ENCODE measurements at places on chromosomes 6 and 20. TPM values are rescaled to one million over a fixed set of nuclear protein-coding genes. Genes with fewer than 3 reads are reported as not detected.
A peak's percentile ranks its signal among the peaks of the same experiment; 100 is the strongest.

GRCh38 chr6:137417396-137417795, 76.8 kb downstream of the OLIG3 start:
- H3K4me1 ChIP-seq: no peaks in the 10 kb centered on the region
- H3K27me3 ChIP-seq: no peaks in the 10 kb centered on the region
- no peaks in the 10 kb centered on the region for H3K36me3 ChIP-seq
- H3K27ac ChIP-seq: no peak overlapping the region

DNA sequence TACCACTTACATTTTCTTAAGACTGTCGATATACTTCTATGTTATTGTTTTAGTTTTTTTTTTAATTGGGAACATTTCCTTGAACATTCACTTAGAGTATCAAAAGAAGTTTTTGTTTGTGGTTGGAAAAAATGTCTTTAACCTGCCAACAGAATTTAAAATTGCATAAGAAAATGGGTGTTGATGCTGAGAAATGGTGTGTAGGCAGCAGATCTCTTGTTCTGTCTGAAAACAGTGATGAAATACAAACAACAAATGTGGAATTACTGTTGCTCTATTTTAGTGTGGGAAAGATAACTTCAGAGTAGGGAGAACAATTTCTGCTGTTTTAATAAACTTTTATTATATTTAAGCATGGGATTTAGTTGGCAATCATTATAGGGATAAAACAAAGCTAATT, 293.5 kb downstream of the CDKAL1 start:
- H3K27ac ChIP-seq: no peak overlapping the region
- H3K4me1 ChIP-seq: no peaks in the 10 kb centered on the region

DNA sequence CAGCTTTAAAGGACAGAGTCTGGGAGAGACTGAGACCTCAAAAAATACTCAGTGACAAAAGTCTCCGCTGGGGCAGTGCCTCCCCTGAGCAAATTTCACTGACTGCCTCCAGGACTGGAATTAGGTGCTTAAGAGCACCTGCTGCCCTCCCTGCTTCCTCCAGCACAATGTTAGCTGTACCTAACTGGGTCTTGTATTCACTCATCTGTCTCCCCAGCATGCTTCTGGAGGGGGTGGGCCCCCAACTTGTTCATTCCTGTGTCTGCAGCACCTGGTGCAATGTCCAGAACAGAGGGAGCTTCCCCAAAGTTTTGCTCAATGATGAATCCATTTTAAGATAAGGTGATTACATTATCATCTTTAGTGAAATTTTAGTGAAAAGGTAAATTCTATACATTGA, 650.7 kb downstream of the KIF16B start:
- no peaks in the 10 kb centered on the region for H3K36me3 ChIP-seq
- no peaks in the 10 kb centered on the region for H3K27me3 ChIP-seq
- H3K27ac ChIP-seq: no peak overlapping the region

GRCh38 chr6:31657406-31658157, 1.9 kb downstream of the APOM start:
- no peak overlapping the region for H3K27ac ChIP-seq
- H3K4me3 ChIP-seq: no peak overlapping the region
- H3K27me3 ChIP-seq: no peaks in the 10 kb centered on the region
- H3K36me3 ChIP-seq: no peaks in the 10 kb centered on the region
- DNase-seq: no peak

- no peaks in the 10 kb centered on the region for H3K27me3 ChIP-seq
- no peak for DNase-seq
- no peak overlapping the region for H3K27ac ChIP-seq
- no peaks in the 10 kb centered on the region for H3K4me1 ChIP-seq
- no peaks in the 10 kb centered on the region for H3K36me3 ChIP-seq
These were observed 5.2 kb downstream of the OCSTAMP start for GRCh38 chr20:46545077-46545826.

DNA sequence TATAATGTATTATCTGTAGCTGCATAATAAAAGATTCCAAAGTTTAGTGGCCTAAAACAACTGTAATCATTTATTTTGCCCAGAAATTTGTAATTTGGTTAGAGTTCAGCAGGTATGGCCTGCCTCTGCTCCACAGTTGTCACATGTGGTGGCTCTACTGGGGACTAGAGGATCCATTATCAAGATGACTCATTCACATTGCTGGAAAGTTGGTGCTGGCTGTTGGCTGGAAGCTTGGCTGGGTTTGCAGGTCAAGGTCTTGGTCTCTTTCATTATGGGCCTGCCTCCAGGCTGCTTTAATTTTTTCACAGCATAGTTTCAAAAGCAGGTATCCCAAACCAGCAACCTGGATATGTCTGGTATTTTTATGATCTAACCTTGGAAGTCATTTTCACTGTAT, 17.6 kb downstream of the TRDN start:
- H3K4me1 ChIP-seq: no peaks in the 10 kb centered on the region
- H3K36me3 ChIP-seq: no peaks in the 10 kb centered on the region
- no peak overlapping the region for H3K27ac ChIP-seq
- H3K27me3 ChIP-seq: no peaks in the 10 kb centered on the region
- no peak overlapping the region for H3K4me3 ChIP-seq

DNA sequence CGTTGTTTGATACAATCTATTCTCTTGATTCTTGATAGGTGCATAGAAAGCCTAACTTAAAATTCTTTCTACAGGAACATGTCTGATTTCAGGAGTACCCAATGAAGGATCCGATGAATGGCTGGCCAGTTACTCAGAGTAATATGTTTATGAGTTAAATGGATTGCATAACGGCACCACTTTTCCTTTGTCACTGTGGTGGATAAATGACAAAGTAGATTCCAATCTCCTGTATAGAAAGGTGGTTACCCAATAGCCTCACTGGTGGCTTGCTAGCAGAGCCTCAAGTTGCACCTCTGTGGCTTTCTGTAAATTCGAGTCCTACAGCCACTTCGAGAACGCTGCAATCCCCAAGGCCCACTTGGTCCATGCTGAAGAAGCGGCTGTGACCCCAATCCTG, 28.4 kb downstream of the LHFPL5 start:
- no peak overlapping the region for H3K4me3 ChIP-seq
- H3K4me1 ChIP-seq: no peaks in the 10 kb centered on the region
- DNase-seq: no peak
- H3K27me3 ChIP-seq: no peaks in the 10 kb centered on the region

- H3K27me3 ChIP-seq: no peaks in the 10 kb centered on the region
- DNase-seq: peak; percentile 16
- H3K4me3 ChIP-seq: no peak overlapping the region
These were observed 107.1 kb downstream of the ZDHHC14 start for GRCh38 chr6:157488058-157488457.

GRCh38 chr6:167973148-167973885, 24.2 kb upstream of the KIF25 start:
- no peaks in the 10 kb centered on the region for H3K27me3 ChIP-seq
- DNase-seq: no peak
- no peak overlapping the region for H3K27ac ChIP-seq
- no peaks in the 10 kb centered on the region for H3K36me3 ChIP-seq
- no peaks in the 10 kb centered on the region for H3K4me1 ChIP-seq

DNA sequence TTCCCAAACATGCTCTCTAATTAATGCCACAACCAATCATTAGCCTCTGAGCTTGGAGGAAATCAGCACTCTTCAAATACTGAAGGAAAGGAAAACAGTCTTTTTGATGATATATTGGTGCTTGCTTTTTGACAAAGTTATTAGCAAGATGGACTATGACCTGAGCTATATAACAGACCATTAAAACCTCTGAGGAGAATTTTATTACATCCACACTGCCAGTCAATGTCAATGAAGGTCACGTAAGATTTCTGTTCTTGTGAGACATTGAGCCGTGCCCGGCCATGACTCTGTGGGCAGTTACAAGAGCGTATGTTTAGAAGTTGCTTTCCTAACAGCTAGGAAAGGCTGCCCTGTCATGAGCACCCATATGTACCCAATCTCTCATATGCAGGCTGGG, 659.0 kb downstream of the UTRN start:
- H3K27ac ChIP-seq: no peak overlapping the region
- no peak overlapping the region for H3K4me3 ChIP-seq
- no peaks in the 10 kb centered on the region for H3K27me3 ChIP-seq
- no peaks in the 10 kb centered on the region for H3K36me3 ChIP-seq

DNA sequence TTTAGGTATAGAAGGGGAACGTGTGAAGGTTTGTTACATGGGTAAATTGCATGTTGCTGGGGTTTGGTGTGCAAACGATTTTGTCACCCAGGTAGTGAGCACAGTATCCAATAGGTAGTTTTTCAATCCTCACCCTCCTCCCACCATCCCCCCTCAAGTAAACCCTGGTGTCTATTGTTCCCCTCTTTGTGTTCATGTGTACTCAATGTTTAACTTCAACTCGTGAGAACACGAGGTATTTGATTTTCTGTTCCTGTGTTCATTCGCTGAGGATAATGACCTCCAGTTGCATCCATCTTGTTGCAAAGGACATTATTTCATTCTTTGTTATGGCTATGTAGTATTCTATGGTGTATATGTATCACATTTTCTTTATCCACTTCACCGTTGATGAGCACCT, 11.6 kb upstream of the VNN1 start:
- no peak for DNase-seq
- H3K36me3 ChIP-seq: no peaks in the 10 kb centered on the region
- no peaks in the 10 kb centered on the region for H3K4me1 ChIP-seq

GRCh38 chr6:168708526-168708925, 267.5 kb downstream of the SMOC2 start:
- DNase-seq: no peak
- no peaks in the 10 kb centered on the region for H3K36me3 ChIP-seq
- no peak overlapping the region for H3K27ac ChIP-seq
- H3K4me3 ChIP-seq: no peak overlapping the region
- no peaks in the 10 kb centered on the region for H3K4me1 ChIP-seq

DNA sequence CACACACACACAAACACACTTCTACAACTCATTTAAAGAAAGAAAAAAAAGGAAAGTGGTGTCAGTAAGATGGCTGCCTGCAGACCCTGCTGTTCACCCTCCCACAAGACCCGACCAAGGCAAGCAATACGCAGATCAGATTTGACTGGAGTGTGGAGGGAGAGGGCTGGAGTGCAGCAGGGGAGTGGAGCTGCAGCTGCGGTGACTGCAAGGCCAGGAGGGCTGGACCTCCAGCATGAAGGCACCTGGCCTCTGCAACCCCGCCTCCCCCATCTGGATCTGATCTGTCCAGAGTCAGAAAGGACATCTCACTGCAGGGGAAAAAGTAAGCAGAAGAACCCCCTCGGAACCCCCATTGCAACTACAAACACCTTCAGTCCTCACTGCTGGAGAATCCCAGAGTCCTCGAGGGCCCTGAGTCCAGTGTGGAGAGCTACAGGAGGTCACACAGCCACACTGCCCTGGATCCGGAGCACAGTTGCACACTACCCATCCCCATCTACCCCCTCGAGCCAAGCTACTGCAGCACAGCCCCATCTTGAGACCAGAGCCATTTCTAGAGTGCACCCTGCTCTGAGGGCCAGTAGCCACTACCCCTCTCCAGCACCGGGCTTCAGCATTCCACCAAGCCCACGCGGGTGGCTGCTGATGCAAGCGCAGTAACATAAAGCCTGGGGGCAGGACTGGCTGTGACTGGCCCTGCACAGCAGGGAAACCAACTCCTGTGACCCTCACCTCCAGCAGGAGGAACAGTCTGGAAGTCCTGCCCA, 41.9 kb upstream of the SRSF6 start:
- no peak for DNase-seq
- no peaks in the 10 kb centered on the region for H3K36me3 ChIP-seq
- no peaks in the 10 kb centered on the region for H3K27me3 ChIP-seq
- no peak overlapping the region for H3K27ac ChIP-seq

DNA sequence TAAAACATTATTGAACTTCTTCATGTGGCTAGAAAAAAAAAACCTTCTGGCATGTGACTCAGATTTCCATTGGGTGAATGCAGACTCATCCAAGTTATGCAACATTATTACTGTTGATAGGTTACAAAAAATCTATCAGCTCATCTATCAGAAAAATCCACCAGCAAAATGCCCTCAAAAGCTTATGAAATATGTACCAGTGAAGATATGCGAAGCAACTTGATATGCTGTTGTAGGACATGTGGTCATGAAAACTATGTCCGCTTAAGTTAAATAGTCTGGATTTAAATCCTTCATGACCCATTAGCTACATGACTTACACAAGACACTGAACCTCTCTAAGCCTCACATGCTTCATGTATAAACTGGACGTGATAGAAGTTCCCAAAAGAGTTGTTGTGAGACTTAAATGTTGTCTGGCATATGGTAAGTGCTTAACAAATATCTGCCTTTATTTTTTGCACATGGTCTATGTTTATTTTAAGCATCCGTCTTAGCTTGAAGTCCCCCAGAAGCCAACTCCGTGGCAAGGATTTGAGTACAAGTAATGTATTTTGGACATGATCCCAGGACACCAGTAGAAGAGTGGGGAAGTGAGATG, 12.5 kb upstream of the BFSP1 start:
- H3K4me1 ChIP-seq: no peaks in the 10 kb centered on the region
- no peak overlapping the region for H3K4me3 ChIP-seq
- no peak for DNase-seq
- H3K27ac ChIP-seq: no peak overlapping the region
- no peaks in the 10 kb centered on the region for H3K27me3 ChIP-seq

- no peaks in the 10 kb centered on the region for H3K4me1 ChIP-seq
- no peak overlapping the region for H3K4me3 ChIP-seq
- no peaks in the 10 kb centered on the region for H3K36me3 ChIP-seq
- no peaks in the 10 kb centered on the region for H3K27me3 ChIP-seq
- H3K27ac ChIP-seq: no peak overlapping the region
These were observed 439.8 kb downstream of the BMP2 start for GRCh38 chr20:7207186-7207798.

DNA sequence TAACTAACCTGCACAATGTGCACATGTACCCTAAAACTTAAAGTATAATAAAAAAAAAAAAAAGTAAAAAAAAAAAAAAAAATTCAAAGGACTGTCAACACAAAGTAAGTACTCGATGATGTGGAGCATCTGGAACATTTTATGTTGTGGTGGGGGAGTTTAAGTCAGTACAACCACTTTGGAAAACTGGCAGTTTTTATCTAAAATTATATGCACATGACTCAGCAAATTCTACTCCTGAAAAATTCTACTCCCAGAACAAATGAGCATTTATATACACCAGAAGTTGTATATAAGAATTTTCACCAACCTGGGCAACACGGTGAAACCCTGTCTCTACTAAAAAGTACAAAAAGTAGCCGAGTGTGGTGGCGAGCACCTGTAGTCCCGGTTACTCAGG, 36.9 kb upstream of the CCDC28A start:
- DNase-seq: no peak
- H3K27me3 ChIP-seq: no peaks in the 10 kb centered on the region
- no peaks in the 10 kb centered on the region for H3K4me1 ChIP-seq
- no peak overlapping the region for H3K27ac ChIP-seq
- no peaks in the 10 kb centered on the region for H3K36me3 ChIP-seq
- H3K4me3 ChIP-seq: no peak overlapping the region

BPIFA1 gene
- not detected for total RNA-seq

SIGLEC1 gene
- total RNA-seq: 4.6 TPM

GPLD1 gene
- total RNA-seq: 0.88 TPM

OPRM1 gene
- not detected for total RNA-seq

TRIM15 gene
- 26.8 TPM for total RNA-seq

FOXQ1 gene
- total RNA-seq: 0.42 TPM

HDGFL1 gene
- total RNA-seq: not detected

ASCC3 gene
- total RNA-seq: 33.7 TPM

TMEM74B gene
- total RNA-seq: 1.4 TPM

DLL1 gene
- 16.1 TPM for total RNA-seq

SLC13A3 gene
- 0.25 TPM for total RNA-seq

GSTA2 gene
- 0.35 TPM for total RNA-seq

HLA-DMB gene
- total RNA-seq: 6.7 TPM

CPNE5 gene
- total RNA-seq: 4.6 TPM

COL9A1 gene
- total RNA-seq: 0.82 TPM

TTBK1 gene
- total RNA-seq: 1.0 TPM

PCED1A gene
- 24.8 TPM for total RNA-seq

GGTLC1 gene
- total RNA-seq: 0.27 TPM

PLCB4 gene
- total RNA-seq: 39.4 TPM

DCDC2 gene
- total RNA-seq: 9.4 TPM

Measured in colonic mucosa (tissue), 4 donors.